NB4 (cell line): ENCODE measurements at places on chromosomes 5 and 9.

DNA sequence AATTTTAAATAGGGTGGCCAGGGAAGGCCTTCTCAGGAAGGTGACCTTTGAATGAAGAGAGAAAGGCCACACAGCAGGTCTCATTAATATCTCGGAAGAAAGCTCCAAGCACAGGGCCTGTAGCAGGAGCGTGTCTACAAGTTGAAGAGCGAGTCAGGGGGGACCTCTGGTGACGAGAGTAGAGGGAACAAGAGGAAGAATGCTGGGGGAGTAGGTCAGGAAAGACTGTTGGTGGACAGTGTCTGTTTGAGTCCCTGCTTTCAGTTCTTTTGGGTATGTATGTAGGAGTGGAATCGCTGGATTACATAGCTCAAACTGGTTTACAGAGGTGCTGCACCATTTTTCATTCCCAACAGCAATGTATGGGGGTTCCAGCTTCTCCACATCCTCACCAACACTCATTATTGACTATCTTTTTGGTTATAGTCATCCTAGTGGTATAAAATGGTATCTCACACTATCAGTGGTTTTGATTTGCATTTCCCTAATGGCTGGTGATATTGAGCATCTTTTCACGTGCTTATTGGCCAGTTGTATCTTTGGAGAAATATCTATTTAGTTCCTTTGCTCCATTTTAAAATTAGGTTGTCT is 55.8 kb downstream of the NUP214 start:
- peak; percentile 7 for DNase-seq

- no peak for DNase-seq
Measured at GRCh38 chr5:125446986-125447385, 700.5 kb upstream of the ZNF608 start.

GRCh38 chr5:2651116-2651515 is 100.4 kb downstream of the IRX2 start:
- DNase-seq = no peak

DNA sequence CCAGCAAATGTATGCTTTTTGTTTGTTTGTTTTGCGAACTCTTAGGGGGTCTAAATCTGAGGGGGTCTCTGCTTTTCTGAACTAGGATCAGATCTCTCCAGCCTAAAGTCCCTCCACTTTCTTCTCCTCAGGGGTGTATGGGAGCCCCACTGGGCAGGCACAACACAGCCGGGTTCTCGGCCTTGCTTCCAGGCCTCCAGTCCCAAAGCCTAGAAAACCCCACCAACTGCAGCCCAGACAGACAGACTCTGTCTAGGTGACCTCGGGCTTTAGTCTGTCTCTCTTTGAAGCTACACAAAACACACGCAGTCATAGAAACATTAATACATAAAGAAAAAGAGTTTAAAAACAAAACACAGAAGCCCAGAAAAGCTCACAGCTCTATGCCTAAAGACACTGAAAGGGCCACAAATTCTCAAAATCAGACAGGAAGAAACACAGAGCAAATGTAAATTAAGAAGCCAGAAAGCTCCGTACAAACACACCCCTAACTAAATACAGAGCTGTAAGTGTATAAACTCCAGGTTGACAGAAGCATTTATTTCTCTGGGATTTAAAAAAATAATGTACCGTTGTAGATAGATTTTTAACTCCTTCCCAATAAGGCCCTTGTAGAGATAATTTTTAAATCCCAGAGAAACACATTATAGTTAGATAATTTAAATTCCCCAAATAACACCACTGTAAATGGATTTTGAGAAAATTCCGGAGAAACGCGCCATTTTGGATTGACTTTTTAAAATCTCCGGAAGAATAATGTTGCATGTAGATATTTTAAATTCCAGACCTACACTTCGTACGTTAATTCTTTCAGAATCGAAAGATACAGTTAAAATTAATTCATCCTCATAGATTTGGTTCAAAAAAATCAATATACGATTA is 2.0 kb downstream of the PITX1 start:
- no peak for DNase-seq

DNA sequence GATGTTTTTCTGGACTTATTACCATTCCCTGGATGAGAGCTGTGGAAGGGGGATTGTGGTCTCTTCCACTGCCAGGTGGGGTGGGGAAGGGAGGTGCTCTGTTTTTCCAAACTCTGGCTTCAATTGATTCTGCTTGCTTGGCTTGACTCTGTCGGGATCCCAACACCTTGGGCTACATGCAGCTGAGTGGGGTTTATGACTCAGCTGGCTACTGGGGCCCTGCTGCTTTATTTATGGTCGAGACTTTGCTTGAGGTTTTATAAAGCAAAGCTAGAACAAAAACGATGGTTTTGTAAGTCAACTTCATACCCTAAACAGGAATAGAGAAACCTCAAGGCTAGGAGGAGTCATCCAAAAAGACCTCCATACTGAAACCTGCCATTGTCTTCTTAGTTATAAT is 76.3 kb downstream of the AOPEP start:
- DNase-seq = peak; percentile 54

- DNase-seq = peak; percentile 76
Measured at GRCh38 chr5:138068742-138069600, 14.9 kb upstream of the WNT8A start.

- DNase-seq = no peak
Measured at GRCh38 chr5:31144364-31144763, 49.1 kb upstream of the CDH6 start.

GRCh38 chr9:94256007-94256406 is 3.1 kb upstream of the ZNF169 start:
- DNase-seq = no peak

DNA sequence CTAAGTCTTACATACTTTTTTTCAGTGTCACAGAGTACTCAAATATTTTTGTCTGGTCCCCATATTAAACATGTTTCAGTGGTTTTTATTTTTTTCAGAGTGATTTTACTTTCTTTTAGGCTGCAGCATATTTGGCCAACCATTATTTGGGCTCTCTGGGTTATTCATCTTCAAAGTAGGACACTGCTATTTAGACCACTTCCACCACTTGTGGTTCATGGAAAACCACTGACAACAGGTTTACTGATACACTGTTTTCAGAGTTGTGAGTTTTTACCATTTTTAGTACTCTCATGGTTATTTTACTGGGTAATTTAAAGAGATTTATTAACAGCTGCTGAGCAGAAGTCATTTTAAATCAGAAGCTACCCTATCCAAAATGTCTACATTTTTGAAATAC is 437.6 kb downstream of the KIAA0825 start:
- DNase-seq = no peak

DNA sequence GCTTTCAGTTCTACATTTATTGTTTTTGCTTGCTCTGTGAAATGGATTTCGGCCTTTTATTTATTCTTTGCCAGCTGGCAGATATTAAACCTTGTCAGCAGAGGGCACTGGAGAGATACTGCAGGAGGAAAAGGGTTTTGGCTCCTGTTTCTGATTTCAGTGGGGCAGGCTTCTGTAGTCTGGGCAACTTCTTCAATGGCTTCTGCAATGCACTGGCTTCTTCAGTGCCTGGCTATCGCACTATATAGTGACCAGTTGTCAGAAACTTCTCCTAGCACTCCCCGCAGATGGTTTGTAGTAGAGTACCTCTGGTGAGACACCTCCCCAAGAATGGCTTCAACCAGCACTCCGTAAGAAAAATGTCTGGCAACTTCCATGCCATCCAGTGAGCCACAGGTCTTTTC is 3.2 kb upstream of the NFX1 start:
- DNase-seq = peak; percentile 91

GRCh38 chr9:109821711-109822110 is 41.7 kb downstream of the PALM2AKAP2 start:
- no peak for DNase-seq

DNA sequence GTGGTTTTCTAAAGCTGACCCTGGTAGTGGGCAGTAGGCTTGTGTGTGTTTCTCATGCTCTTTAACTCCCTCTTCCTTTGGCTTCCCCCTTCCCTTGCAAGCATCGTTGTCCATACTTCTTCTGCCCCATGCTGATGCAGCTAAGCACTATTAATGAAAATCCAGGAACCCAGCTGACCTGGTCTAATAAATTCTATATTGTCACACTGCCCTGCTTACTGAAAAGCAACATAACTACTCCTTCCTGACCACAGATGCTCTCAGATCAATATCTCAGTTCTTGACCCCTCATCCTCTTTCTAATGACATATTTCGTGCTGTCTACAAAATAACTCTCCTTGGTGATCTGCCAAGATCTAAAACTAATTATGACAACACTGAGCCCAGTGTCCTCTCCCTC is 405.5 kb downstream of the EFNA5 start:
- no peak for DNase-seq
